ENCODE measurements at places on chromosomes 11 and 22.

GRCh38 chr22:40056559-40056958, 61.8 kb downstream of the FAM83F start:
- DNase-seq = no peak

DNA sequence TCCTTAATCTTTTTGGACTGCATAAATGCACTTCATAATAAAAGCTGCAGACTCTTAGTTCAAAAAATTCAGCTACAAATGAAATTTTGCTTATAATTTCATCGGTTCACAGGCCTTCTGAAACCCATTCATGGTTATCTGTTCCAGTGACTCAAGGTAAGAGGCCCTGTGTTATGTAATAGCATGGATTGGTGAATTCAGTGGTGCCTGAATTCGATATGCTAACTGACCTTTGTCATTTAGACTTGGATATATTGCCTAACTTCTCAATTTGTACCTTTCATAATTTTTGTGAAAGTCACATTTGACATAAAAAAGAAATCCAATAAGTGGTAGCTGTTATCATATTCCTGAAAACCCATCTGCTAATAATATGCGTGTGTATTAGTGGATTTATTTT, 349.9 kb upstream of the KIRREL3 start:
- DNase-seq = no peak

DNA sequence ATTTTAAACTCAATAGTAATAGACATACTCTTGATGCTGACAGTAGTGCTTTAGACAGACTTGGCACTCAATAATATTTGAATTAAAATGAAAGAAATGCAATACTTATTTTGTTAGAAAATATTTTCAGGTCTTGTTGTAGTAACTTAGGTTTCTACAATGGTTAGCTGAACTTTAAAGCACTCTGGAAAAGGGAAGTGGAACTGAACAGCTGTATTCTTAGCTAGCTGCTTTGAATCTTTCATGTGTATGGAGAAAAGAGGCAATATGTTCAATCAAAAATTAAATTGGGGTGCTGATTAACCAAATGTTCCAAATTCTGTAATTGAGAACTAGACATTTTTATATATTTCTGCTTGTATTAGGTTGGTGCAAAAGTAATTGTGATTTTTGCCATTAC, 517.9 kb upstream of the RAG2 start:
- DNase-seq = no peak

DNA sequence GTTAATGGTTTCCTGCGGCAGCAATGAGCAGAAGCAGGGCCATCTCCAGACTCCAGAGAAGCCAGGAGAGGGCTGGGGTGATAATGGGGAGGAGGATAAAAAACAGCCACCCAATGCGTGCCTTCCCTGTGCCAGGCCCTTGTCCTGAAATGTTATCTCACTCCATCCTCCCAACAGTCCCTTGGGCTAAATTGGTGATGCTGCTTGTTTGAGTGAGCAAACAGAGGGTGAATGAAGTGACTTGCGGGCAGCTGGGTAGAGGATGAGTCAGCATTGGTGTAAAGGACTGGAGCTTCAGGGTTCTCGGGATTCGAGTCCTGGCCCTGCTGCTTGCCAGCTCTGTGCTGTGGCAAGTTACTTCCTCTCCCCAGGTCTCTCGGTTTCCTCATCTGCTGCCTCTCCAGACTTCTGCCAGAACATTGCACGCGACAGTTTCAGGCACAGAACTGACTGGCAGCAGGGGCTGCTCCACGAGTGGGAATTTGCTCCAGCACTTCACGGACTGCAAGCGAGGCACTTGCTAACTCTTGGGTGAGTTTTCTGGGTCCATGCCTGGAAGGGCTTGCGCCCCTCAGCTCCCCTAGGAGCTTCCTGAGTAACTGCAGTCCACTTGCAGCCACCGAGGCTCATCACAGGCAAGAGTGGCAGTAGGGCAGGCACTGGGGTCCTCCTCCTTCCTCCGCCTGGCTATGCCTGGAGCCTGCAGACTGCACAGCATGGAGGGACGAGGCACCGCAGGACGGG, at the start of gene P2RY6:
TSS of gene P2RY6 (plus strand) at position 403 of the 744 bp plus-strand sequence. CDS start 24,181 bp downstream, outside the sequence.
- no peak for DNase-seq

DNA sequence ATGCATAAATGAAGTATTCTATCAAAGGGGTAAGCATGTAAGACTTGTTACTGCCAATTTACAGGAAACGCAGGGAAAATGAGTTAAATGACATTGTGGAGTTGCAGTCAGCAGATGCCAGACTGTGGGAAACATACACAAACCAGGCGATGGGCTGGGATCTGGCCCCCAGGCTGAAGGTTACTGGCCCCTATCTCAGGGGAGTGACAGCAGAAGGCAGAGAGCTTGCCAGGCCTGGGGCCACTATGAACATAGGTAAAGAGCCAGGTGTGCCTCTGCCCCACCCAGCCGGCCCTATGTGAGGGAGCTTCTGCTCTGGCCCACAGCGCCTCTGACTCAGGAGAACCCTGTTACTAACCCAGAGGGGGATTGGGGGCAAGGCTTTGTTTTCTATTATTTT, 26.1 kb upstream of the SLC25A1 start:
- DNase-seq = no peak

DNA sequence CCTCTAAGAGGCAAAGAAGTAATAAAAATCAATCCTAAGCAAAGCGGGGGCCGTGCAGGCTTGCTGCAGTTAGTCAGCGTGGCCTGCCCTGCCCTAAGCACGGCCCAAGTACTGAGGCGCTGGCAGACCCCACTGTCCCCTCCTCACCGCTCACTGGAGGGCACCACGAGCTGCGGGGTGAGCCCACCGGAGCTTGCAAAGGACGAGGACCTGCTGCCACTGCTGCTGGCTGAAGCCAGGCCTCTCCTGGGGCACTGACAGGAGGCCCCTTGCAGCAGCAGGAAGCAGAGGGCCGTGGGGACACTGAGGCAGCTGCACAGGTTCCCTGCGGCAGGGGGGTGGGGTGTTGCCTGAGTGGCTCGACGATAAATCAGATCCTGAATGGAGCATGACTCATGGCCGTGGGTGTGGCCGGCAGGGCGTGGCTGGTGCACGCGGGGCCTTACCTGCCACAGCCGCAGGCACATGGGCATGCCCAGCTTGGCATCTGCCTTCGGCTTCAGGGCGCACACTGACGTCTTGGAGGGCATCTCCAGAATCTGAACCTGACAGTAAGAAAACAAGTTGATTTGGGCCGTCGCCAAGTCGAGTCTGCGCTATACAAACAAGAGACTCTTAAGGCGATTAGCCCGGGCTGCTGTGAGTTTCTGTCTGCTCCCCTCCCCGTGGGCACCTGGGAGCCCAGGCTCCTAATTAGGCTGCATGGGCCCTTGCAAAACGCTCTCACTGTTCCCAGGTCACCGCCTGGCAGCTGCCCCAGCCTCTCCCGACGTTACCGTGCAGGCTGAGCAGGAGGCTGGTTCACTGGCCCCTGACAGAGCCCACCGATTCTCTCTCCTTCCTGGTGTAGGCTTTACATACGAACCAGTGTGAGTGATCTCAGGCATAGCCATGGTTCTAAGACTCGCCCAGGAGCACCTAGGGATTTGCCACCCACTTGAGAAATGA, 45.9 kb downstream of the TBX1 start:
- DNase-seq = no peak

- DNase-seq = no peak
Measured at GRCh38 chr11:76797341-76798201, 14.4 kb downstream of the TSKU start.

- no peak for DNase-seq
Measured at GRCh38 chr11:108751444-108751843, 86.6 kb downstream of the DDX10 start.

Data from NCI-H2081 treated with DMSO at 0.1 percent for 48 hours (cell line).